Activated T-cell treated with anti-CD3 and anti-CD28 coated beads, Interleukin-2, amount 50 U/mL, for 72 hours (primary cell): ENCODE measurements at places on chromosomes 4 and X. TPM values are rescaled to one million over a fixed set of nuclear protein-coding genes. Genes with fewer than 3 reads are reported as not detected.

The IL13RA2 gene
- not detected for total RNA-seq

The TGIF2LX gene
- total RNA-seq, result not detected

DNA sequence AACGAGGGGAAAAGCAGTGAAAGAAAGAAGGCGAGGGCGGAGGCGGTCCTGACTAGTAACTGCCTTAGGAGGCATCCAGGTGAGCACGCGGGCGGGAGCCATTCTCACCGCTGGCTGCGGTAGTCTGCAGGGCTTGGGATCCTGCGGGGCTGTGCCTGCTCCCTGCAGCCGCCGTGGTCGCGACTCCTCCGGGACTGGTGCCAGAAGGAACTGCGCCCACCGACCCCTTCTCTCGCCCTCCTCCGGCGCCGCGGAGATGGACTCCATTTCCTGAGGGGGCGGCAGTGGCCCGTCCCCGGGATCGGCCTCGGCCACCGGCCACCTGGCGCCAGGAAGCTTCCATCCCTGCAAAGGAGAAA is 543 bp downstream of the NFXL1 start:
- peak overlapping the region; percentile 92 for H3K4me3 ChIP-seq
- H3K27ac ChIP-seq, result peak overlapping the region; percentile 94
- H3K4me1 ChIP-seq, result peaks cover 29% of the 10 kb centered on the region
- peak; percentile 39 for DNase-seq
- peaks cover 12% of the 10 kb centered on the region for H3K36me3 ChIP-seq
- H3K27me3 ChIP-seq, result no peaks in the 10 kb centered on the region

GRCh38 chr4:109879636-109880314 is 31.9 kb downstream of the LRIT3 start:
- no peak overlapping the region for H3K27ac ChIP-seq
- H3K27me3 ChIP-seq, result peaks cover 25% of the 10 kb centered on the region
- no peaks in the 10 kb centered on the region for H3K36me3 ChIP-seq
- no peaks in the 10 kb centered on the region for H3K4me1 ChIP-seq
- DNase-seq, result no peak

The SOWAHD gene
- 0.46 TPM for total RNA-seq

- no peak overlapping the region for H3K27ac ChIP-seq
- H3K4me3 ChIP-seq, result no peak overlapping the region
- DNase-seq, result no peak
These were observed 74.5 kb upstream of the HS3ST1 start for GRCh38 chr4:11503166-11503565.

DNA sequence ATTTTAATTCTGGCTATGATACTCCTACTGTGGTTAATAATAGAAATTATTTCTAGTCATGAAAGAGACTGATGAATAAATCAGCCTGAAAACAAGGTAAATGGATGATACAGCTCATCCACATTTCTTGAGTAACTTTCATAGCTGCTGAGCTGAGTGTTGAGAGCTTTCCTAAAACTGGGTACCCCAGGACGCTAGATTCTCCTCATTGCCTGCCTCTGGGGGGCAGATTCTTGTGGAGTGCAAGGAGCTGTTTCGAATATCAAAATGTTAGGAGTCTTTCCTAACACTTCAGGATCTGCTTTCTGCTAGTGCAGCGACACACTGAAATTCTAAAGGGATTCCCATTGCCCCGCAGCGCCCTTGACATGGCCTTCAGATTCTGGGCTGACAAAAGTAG is 2.1 kb downstream of the MND1 start:
- no peak for DNase-seq
- H3K36me3 ChIP-seq, result peaks cover 2% of the 10 kb centered on the region
- no peaks in the 10 kb centered on the region for H3K27me3 ChIP-seq
- peak overlapping the region; percentile 21 for H3K4me3 ChIP-seq
- peaks cover 42% of the 10 kb centered on the region for H3K4me1 ChIP-seq
- no peak overlapping the region for H3K27ac ChIP-seq

The LRP2BP gene
- 1.1 TPM for total RNA-seq

The GLRA2 gene
- not detected for total RNA-seq

GRCh38 chr4:148164557-148164956 is 277.7 kb downstream of the NR3C2 start:
- H3K4me1 ChIP-seq, result peaks cover 5% of the 10 kb centered on the region
- H3K27ac ChIP-seq, result no peak overlapping the region
- H3K27me3 ChIP-seq, result no peaks in the 10 kb centered on the region
- DNase-seq, result no peak
- no peak overlapping the region for H3K4me3 ChIP-seq

- H3K27ac ChIP-seq, result no peak overlapping the region
- H3K4me3 ChIP-seq, result no peak overlapping the region
- no peak for DNase-seq
- H3K4me1 ChIP-seq, result no peaks in the 10 kb centered on the region
- peaks cover 6% of the 10 kb centered on the region for H3K27me3 ChIP-seq
These were observed 70.7 kb upstream of the RPS6KA6 start for GRCh38 chrX:84258708-84259107.

GRCh38 chr4:40206426-40206825 is 9.6 kb downstream of the RHOH start:
- H3K4me3 ChIP-seq, result peak overlapping the region; percentile 90
- no peak for DNase-seq
- H3K36me3 ChIP-seq, result peaks cover 36% of the 10 kb centered on the region
- H3K27ac ChIP-seq, result peak overlapping the region; percentile 93
- no peaks in the 10 kb centered on the region for H3K27me3 ChIP-seq

GRCh38 chr4:86586160-86586572 is 7.9 kb upstream of the PTPN13 start:
- H3K4me1 ChIP-seq, result no peaks in the 10 kb centered on the region
- no peak overlapping the region for H3K27ac ChIP-seq
- peaks cover 16% of the 10 kb centered on the region for H3K27me3 ChIP-seq
- H3K4me3 ChIP-seq, result no peak overlapping the region
- no peak for DNase-seq

DNA sequence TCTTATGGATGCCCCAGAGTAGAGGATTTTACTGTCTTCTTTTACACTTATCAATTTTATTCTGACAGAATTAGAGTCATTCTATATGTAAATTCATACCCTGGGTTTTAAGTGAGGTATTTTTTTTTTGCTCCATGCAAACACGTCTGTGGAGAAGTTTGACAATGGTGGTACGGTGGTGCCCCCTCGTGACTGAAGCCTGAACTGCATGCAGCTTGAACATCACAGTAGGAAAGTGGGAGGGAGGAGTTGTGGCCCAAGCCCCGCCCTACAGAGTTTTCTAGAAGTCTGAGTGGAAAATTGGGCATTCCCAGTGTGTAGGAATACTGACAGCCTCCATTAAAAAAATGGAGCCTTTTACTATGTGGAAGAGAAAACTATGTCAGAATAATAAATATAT is 73.3 kb upstream of the RAB40AL start:
- H3K36me3 ChIP-seq, result peaks cover 2% of the 10 kb centered on the region
- H3K4me3 ChIP-seq, result no peak overlapping the region
- DNase-seq, result peak; percentile 79
- H3K4me1 ChIP-seq, result no peaks in the 10 kb centered on the region

GRCh38 chrX:50068285-50068563 is 132.6 kb downstream of the AKAP4 start:
- no peak overlapping the region for H3K27ac ChIP-seq
- DNase-seq, result no peak
- no peak overlapping the region for H3K4me3 ChIP-seq
- no peaks in the 10 kb centered on the region for H3K4me1 ChIP-seq

- no peak for DNase-seq
- peaks cover 88% of the 10 kb centered on the region for H3K4me1 ChIP-seq
- H3K36me3 ChIP-seq, result peaks cover 6% of the 10 kb centered on the region
- peak overlapping the region; percentile 82 for H3K4me3 ChIP-seq
- no peaks in the 10 kb centered on the region for H3K27me3 ChIP-seq
These were observed 80.9 kb downstream of the IL21 start for GRCh38 chr4:122539861-122540465.

DNA sequence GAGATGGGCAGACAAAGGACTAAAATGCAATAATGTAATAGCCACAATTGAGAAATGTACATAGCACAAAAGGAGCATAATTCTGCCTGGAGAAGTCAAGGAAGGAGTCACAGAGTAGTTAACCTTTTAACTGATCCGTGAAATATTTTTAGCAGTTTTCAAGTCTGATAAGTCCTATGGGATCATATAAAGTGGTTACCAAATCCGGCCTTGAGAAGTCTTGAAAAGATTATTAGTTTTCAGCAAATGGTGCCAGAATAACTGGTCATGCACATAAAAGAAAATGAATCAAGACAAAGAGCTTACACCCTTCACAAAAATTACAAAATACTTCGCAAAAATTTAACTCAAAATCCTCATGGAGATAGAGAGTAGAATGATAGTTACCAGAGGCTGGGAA is 788.7 kb upstream of the AMOT start:
- H3K4me1 ChIP-seq, result no peaks in the 10 kb centered on the region
- H3K27ac ChIP-seq, result no peak overlapping the region
- peaks cover 13% of the 10 kb centered on the region for H3K27me3 ChIP-seq
- H3K36me3 ChIP-seq, result no peaks in the 10 kb centered on the region
- H3K4me3 ChIP-seq, result no peak overlapping the region
- DNase-seq, result no peak

- H3K4me3 ChIP-seq, result no peak overlapping the region
- peaks cover 18% of the 10 kb centered on the region for H3K27me3 ChIP-seq
- DNase-seq, result no peak
- no peak overlapping the region for H3K27ac ChIP-seq
These were observed 34.1 kb upstream of the ZNF81 start for GRCh38 chrX:47802589-47802988.

DNA sequence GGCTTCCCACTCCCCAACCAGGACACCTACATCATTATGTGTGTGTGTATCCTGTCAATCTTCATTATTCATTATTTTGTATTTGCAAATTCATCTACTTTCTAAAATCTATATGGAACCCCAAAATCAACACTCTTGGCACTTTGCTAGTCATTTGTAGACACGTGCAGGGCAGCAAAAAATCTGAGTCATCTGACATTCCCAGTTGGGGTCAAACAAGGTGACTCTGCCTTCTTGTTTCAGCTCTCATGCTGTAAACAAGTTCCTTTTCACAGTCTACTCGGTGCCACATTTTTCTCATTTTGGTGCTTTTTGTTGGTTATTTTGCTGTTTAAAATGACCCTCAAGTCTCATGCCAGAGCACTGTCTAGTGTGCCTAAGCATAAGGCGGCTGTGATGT is 5.9 kb downstream of the MRFAP1L1 start:
- H3K36me3 ChIP-seq, result peaks cover 36% of the 10 kb centered on the region
- peak overlapping the region; percentile 70 for H3K4me3 ChIP-seq
- no peak for DNase-seq
- no peaks in the 10 kb centered on the region for H3K27me3 ChIP-seq

The LRAT gene
- not detected for total RNA-seq

- no peak overlapping the region for H3K27ac ChIP-seq
- DNase-seq, result no peak
- H3K4me1 ChIP-seq, result peaks cover 13% of the 10 kb centered on the region
- H3K4me3 ChIP-seq, result no peak overlapping the region
These were observed 48.0 kb downstream of the UBE2K start for GRCh38 chr4:39745920-39746319.

GRCh38 chr4:6601661-6602250 is 26.8 kb downstream of the MAN2B2 start:
- H3K36me3 ChIP-seq, result peaks cover 17% of the 10 kb centered on the region
- no peak overlapping the region for H3K4me3 ChIP-seq
- H3K4me1 ChIP-seq, result no peaks in the 10 kb centered on the region
- no peak for DNase-seq

The SMIM10L2A gene
- 0.24 TPM for total RNA-seq

The ARMCX5 gene
- total RNA-seq, result 11.5 TPM

GRCh38 chr4:26325191-26325590 is 4.4 kb downstream of the RBPJ start:
- H3K4me1 ChIP-seq, result peaks cover 42% of the 10 kb centered on the region
- H3K4me3 ChIP-seq, result peak overlapping the region; percentile 40
- H3K27me3 ChIP-seq, result no peaks in the 10 kb centered on the region

The GSX2 gene
- not detected for total RNA-seq

DNA sequence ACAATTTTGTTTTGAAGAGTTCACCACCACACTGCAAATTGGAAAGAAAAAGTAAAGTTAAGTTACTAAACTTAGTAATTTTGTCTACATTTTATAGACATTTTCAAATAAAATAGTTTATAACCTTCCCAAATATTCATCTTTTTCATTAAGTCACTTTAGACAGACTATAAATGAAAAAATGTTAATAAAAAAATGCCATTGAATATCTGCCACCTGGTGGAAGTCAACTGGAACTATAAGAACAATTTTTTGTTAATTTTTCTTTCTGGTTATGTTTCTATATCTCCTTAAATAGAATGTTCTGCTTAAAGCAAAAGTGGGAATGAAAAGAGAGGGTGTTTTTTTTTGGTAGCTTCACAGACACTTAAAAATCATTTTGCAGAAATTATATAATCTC is 534.4 kb upstream of the PCDH10 start:
- no peaks in the 10 kb centered on the region for H3K36me3 ChIP-seq
- H3K4me3 ChIP-seq, result no peak overlapping the region

GRCh38 chr4:150402871-150403272 is 179.1 kb upstream of the MAB21L2 start:
- H3K36me3 ChIP-seq, result peaks cover 12% of the 10 kb centered on the region
- H3K4me3 ChIP-seq, result no peak overlapping the region
- H3K4me1 ChIP-seq, result no peaks in the 10 kb centered on the region
- DNase-seq, result peak; percentile 39
- no peak overlapping the region for H3K27ac ChIP-seq

GRCh38 chr4:165364452-165365080 is 14.2 kb upstream of the CPE start:
- no peaks in the 10 kb centered on the region for H3K36me3 ChIP-seq
- peaks cover 18% of the 10 kb centered on the region for H3K27me3 ChIP-seq
- DNase-seq, result no peak
- H3K4me3 ChIP-seq, result no peak overlapping the region

The SASH3 gene
- total RNA-seq, result 148 TPM

The PLAC8 gene
- 48.0 TPM for total RNA-seq

GRCh38 chr4:26622913-26623312 is 39.0 kb downstream of the TBC1D19 start:
- no peak overlapping the region for H3K4me3 ChIP-seq
- H3K27me3 ChIP-seq, result no peaks in the 10 kb centered on the region
- peaks cover 2% of the 10 kb centered on the region for H3K36me3 ChIP-seq
